ENCODE measurements at places on chromosomes 4 and X. TPM values are rescaled to one million over a fixed set of nuclear protein-coding genes. Genes with fewer than 3 reads are reported as not detected.

GRCh38 chr4:68569466-68570121, 6.5 kb downstream of the UGT2B17 start:
- no peak for DNase-seq

DNA sequence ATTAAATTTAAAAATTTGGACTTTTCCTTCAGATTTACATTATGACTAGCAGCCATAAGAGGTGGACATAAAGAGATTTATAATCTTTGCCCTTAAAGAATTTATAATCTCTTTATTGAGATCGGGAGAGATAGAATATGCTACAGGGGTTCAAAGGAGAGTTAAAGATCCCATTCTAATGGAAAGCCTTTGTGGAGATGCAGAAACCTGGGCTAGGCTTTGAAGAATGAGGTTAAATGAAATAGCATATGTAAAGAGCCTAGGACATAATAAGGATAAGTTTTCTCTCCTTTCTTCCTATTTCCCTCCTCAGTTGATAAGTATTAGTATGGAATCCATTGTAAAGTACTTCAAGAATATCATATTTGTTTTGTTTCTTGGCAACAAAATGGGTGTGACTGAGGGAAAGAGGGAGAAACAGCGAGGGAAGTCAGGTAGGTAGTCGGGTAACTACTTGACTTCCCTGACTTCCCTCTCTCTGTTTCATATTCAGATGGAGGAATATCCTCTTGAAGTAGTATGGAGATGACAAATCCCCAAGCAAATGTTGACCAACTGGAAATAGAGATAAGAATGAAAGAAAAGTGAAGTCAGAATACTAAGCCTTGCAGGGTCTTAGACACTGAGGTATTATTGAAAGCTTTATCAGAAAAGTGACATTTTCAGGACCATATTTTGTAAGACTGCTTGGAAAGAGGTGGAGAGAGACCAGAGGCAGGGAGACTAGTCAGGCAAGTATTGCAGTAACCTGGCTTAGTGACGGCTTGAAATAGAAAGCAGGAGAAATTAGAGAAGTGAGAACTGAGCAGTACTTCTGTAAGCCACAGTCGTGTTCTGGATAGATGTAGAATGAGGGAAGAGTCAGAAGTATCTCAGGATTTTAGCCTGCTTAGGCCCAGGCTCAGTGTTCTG, 82.9 kb downstream of the PDLIM5 start:
- DNase-seq = no peak

DNA sequence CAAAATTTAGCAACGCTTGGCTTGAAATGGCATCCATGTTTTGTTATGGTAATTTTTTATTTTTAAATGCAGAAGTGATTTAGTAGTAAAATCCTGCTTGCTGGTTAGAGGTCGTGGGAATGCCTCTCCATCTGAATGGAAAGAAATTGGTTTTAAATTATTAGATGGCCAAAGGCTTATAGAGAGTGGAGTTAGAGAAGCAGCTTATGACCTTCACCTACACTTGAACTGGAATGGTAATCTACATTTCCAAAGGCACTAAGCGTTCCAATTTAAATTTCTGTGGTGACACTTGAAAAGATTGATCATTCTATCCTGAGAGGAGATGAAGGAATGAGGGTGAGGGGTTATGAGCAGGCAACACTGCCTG, 280.7 kb downstream of the RAPGEF2 start:
- no peak for DNase-seq

- no peak for DNase-seq
Observed at GRCh38 chr4:165210566-165210965, 3.2 kb downstream of the KLHL2 start.

DNA sequence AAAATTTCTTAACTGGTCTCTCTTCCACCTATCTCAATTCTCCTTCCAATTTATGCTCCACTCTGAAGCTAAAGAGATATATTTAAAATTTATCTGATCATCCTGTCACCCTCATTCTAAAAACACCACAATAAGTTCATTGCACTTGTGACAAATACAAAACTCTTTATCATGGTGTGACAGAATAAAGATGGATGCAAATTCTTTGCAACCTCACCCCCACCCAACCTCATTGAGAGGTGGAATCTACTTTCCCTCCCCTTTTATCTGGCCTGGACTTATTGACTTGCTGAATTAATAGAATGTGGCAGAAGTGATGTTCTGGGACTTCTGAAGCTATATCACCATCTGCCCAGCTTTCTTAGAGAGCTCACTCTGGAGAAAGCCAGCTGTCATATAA, 46.5 kb downstream of the IDS start:
- no peak for DNase-seq

DNA sequence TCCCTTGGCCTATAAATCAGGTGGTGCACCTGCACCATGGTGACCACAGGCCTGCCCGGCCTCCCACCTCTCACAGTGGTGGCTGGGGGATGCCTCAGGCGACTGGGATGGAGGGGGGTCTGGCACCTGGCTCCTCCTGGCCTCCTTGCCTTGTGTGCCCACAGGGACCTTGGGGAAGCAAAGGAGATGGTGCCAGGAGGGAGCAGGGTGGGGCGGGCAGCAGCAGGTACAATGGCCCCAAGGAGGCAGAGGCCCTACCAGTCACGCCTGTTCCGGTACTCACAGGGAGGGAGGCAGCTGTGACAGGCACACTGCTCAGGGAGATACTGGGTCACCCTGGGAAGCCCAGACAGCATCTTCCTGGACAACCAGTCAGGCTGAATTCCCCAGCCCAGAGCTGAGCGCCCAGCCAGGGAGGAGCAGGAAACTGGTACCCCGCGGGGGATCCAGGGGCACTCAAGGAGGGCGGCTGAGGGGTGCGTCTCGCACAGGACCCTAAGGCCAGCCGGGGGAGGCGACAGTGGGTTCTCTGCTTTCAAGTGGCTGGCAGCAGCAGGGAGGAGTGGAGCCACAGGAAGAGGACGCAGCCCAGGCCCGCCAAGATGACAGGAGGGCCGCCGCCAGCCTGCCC, 1.2 kb upstream of the TREX2 start:
- DNase-seq = no peak

- DNase-seq = peak; percentile 8
Observed at GRCh38 chrX:40471965-40472648, 108.7 kb upstream of the ATP6AP2 start.

DNA sequence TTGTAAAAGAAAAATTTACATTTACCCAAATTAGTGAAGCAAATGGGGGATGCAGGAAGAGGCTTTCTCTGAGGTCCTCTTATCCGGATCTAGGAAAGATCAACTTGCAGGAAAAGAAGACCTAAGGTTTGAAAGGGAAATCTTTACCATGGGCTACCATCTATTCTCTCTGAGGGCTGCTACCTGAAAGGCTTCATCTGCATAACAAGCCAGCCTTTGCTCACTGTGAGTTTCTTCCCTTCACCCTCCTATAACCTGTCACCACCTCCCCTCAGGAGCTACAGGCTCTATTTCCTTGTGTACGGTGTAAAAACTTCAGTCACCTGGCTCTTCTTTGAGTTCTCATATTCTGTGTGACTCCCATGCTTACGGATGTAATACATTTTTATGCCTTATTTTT, 118.6 kb upstream of the BEND4 start:
- no peak for DNase-seq

DNA sequence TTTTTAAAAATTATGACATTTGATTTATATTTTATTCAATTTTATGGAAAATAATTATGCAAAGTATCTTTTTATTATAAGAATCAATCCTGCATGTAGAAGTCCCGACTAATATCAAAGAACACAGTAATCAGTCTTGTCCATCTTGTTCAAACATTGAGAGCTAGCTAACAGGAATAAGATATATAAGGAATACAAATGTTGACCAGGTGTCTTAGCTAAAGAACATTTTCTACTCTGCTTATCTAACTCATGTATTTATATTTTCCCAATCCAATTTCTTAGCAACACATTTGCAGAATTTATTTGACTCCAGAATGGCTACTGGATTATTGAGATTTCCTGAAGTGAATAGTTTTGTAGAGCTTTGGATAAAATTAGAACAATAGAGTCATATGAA, 61.5 kb upstream of the NR3C2 start:
- no peak for DNase-seq

DNA sequence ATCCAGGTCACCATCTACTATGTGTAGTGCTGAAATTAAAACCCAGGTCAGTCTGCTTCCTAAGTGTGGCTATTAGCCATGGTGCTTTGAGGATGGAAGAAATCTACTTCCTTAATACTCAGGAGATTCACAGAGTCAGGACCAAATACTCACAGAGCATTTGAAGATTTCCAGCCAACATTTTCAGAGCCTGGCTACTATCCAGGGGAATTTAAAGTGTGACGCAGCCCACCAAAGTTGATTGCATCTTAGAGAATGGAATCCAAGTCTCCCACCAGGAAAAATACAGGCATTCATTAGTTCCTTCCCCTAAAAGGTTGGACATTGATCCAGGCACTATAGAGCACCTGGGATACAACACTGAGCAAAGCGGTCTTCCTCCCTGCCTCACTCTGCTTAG, 83.8 kb downstream of the HS3ST1 start:
- DNase-seq = no peak

Gene RPA4
- 0.50 TPM for total RNA-seq

Gene TMEM271
- not detected for total RNA-seq

Gene PDE6B
- 18.7 TPM for total RNA-seq

Gene UGT2B10
- not detected for total RNA-seq

Gene SOWAHB
- total RNA-seq = not detected
